ENCODE measurements at places on chromosomes 16 and 17. TPM values are rescaled to one million over a fixed set of nuclear protein-coding genes. Genes with fewer than 3 reads are reported as not detected.

DNA sequence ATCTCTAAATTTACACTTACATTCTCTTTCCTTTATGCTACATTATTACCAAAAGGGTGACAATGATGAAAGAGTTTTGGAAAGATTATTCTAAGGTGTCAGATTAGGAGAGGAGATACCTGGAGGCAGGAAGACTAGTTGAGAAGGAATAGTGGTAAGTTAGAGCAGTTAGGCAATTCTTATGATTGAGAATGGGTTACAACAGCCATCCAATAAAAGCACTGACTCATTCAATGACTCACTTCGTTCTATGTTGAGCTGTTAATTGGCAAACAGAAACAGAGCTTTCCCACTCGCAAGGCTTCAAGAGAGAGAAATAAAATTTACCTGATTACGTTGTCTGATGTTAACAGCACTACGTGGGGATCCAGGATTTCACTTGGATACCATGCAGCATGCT is 5.8 kb downstream of the NUP88 start:
- DNase-seq = peak; percentile 95

GRCh38 chr16:16100631-16101030 is 122.7 kb downstream of the ABCC6 start:
- no peak for DNase-seq

DNA sequence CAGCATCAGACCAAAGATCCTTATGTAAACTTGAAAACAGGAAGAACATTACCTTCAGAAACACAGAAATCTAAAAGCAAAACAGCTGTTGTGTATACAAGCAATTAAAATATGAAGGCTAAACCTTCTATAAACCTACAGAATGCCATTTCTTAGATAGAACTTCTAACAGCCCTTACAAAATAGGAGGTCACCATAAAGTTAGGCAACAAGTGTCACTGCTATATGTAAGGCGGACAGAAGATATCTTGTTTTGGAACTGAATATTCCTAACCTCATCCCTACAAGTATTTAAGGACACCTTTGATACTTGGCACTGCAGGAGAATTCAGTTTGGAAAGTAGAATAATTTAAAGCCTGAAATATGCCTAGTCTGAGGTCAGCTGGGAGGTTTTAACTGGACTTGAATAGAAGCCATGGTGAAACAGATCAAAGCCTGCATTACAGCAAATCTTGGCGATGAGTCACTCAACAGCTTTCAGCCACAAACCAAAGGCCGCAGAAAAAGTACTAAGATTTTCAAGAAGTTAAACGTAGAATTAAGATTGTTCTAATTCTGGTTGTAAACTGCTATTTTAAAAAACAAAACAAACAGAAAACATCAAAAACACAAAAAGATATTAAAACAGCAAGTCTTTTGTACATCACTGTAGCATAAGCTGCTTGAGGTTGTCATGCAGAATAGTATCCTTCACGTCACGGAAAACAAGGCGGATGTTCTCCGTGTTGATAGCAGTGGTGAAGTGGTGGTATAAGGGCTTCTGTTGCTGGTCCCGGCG is 42.7 kb downstream of the GNA13 start:
- DNase-seq = peak; percentile 94

- no peak for DNase-seq
Measured at GRCh38 chr16:86374603-86375130, 135.7 kb upstream of the FOXF1 start.

The DVL2 gene
- 45.8 TPM for total RNA-seq

DNA sequence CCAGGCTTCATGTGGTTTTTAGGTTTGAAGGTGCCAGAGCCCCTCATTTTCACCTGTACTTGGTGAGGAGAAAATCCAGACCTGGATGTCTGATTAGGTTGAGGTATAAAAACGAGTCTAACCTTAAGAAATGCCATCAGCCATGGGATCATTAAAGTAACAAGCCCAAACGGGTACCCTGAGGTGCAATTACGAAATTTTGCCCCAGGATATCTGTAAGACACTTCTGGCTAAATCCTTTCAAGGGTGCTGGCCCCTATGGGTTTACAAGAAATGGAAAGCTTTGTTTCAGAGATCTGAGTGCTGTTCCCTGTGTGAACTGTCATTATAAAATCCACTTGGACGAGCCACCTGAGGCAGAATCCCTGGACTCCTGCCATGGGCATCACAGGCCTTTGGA is 19.8 kb downstream of the ADAT1 start:
- DNase-seq = no peak

DNA sequence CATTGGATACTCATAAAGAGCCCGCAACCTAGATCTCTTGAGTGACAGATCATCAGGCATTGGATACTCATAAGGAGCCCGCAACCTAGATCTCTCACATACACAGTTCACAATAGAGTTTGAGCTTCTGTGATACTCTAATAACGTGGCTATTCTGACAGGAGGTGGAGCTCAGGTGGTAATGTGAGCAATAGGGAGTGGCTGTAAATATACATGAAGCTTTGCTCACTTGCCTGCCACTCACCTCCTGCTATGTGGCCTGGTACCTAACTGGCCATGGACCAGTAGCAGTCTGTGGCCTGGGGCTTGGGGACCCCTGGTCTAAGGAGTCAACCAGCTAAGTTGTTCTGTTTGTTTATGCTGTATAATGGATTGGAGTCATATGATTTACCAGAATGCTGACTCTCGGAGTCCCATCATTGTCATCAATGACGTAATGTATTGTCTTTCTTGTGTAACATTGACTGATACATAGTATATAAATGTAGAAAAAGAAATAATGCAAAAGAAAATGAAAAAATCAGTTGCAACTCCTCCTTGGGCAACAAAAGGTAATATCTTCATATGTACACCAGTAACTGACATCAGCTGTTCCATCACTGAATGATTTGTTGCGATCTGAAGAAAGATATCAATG is 17.5 kb downstream of the ABCA9 start:
- no peak for DNase-seq

GRCh38 chr16:66289051-66289680 is 77.3 kb upstream of the CDH5 start:
- DNase-seq = no peak
